ENCODE measurements at places on chromosomes 5 and 9.

DNA sequence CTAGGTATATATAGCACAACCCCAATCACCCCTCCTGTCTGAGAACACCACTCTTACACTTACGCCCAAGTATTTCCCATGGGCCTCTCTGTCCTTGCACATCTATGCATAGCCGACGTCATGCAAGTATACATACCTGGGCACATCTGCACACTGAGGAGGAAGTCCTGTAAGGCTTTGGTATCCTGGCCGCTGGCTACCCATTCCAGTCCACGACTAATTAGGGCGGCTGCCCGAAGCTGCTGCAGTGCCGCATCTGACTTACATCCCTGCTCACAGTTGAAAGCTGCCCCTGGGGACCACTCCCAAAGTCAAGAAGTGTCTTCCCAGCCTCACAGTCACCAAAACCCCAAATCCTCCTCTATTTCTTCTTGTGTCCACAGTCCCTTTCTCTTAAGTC, 2.4 kb upstream of the VCP start:
- DNase-seq = no peak

DNA sequence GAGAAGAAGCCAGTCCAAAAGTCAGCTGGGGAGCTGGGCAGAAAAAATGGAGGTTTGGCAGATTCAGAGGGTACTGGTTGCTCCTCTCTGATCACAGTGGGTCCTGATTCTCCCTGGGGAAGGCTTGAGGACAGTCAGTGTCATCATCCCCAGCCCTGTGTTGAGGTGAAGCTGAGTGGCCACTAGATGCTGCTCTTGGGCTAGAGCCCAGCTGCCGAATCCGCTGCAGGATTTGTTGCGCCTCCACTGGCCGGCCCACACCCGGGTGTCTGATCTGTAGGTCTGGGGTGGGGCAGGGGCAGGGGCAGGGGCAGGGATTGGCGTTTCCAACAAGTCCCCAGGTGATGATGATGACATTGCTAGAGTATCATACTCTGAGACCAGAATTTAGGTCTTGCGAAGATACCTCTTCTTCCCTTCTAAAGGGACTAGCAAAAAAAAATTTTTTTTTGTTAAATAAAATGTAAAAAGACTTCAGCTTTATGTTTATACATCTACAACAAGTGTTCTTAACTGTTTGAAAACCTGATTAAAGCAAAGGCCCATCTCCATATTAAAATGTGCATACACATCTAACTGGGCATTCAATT, 106.8 kb downstream of the PDE6A start:
- peak; percentile 26 for DNase-seq

- DNase-seq = no peak
These were observed 34.4 kb downstream of the RASA1 start for GRCh38 chr5:87302061-87302460.

DNA sequence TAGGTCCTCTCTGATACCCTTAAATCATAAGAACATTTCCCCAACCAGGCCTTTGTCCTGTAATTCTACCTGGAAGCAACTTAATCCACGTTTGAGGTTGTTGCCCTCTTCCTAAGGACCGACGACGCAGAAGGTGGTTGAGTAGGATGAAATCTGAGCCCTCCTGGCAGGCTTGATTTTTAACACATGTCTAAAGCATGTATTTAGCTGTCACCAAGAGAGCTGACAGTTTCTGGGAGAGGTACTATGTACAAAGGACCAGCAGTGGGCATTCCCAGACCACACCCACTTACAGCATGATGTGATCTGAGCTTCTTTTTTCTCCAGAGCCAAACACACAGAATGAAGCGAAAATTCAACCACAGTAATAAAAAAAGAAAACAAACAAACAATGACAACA, 260.9 kb downstream of the SH3GL2 start:
- no peak for DNase-seq

DNA sequence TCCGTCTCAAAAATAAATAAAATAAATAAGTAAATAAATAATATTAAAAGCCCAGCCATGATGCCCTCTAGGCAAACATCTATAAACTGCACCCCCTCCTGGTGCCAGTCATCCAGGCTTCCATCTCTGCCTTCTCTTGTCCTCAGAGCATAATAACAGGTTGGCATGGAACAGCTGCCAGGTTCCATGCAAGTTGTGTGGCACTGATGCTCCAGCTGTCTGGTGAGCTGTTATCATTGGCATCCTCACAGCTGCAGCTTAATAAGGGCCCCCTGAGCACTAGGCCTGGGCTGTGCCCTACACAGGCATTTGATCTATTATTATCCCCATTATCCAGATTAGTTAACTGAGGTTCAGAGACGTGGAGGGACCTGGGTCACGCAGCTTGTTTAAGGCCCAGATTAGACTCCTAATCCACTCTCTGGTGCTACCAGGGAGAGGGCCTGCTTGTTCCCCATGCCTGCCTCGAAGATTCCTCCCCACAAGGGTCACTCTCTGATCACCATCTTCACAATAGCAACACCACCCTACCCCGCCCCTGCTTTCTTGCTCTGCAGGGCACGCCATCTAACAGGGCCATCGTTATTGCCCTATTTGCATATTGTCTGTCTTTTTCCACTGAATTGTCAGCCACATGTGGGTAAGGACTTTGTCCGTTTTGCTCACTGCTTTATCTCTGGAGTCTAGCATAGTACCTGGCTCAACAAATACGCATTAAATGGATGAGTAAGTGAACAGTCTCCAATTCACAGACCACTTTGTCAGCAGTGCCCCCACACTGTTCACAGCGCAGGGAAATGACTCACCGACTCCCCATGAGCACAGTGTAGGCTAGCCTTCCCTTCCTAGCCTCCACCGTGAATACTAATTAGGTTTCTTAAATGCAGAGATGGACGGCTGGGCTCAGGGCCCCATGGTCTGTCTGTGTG, 1.5 kb upstream of the DNM1 start:
- no peak for DNase-seq
